ENCODE measurements at places on chromosomes 5 and 9.

GRCh38 chr9:1294641-1295258, 244.6 kb downstream of the DMRT2 start:
- no peak for DNase-seq

- no peak for DNase-seq
Observed at GRCh38 chr5:80276186-80276585, 20.3 kb upstream of the SERINC5 start.

GRCh38 chr5:112573441-112573840, 154.4 kb upstream of the EPB41L4A start:
- no peak for DNase-seq

GRCh38 chr5:644509-644908, 32.4 kb downstream of the CEP72 start:
- DNase-seq, result no peak

DNA sequence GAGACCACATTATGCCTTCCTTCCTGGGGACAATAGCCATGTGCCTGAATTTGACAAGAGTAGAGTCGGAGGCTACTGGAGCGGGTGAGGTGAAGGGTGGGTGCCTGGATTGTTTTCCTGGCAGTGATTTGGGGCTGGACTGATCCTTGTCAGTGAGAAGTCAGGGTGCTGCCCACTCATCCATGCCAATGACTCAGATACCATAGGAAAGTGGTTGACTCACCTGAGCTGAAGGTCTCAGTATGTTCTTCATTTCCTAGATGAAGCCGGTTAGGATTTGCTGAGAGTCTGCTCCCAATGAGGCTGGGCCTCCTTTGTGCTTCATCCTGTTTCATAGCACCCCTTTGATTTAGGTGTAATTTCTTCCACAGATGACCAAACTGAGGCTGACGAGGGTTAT, 366.0 kb downstream of the KDM4C start:
- no peak for DNase-seq

GRCh38 chr5:125011014-125011413, 264.6 kb upstream of the ZNF608 start:
- no peak for DNase-seq

DNA sequence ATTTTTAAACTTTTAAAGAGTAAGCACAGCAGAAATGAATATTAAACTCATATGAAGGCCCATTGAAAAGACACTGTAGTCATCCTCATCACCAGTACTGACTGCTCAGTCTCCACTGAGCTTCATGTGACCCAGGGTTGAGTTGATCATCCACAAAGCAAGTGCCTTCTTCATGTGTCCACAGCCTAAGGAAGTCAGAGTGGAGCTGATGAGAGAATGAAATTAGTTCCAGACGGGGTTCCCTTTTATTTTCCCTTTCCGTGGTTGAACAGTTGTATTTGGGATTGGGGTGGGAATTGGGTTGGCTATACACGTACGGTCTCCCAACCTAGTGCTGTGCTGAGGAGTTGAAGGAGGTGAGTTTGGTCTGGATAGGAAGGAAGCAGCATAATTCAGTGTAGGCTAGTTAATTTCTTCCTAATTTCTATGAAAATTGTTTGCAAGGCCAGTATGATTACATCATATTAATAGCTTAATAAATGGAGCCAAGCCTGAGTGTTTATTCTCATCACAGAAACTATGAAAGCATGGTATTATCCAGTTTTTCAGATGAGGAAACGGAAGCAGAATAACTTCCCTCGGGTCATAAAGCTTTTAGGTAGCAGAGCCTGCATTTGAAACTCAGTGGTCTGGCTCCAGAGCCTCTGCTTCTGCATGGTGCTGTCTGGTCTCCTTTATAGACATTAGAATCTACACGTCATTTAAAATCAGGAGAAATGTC, 103.9 kb upstream of the DMRT1 start:
- no peak for DNase-seq
